ENCODE measurements at places on chromosomes 2 and 18. TPM values are rescaled to one million over a fixed set of nuclear protein-coding genes. Genes with fewer than 3 reads are reported as not detected.
A peak's percentile ranks its signal among the peaks of the same experiment; 100 is the strongest.

Gene INPP4A
- 11.0 TPM for total RNA-seq

Gene CCDC150
- total RNA-seq, result 1.4 TPM

Gene MTERF4
- 36.8 TPM for total RNA-seq

Gene ESPNL
- not detected for total RNA-seq

Gene GPR39
- 5.1 TPM for total RNA-seq

Gene KYNU
- 304 TPM for total RNA-seq

Gene RTP5
- total RNA-seq, result not detected

Gene SCN7A
- not detected for total RNA-seq

Gene AQP12A
- total RNA-seq, result not detected

Gene MOGAT1
- not detected for total RNA-seq

Gene MERTK
- total RNA-seq, result 0.62 TPM

Gene ARHGEF4
- total RNA-seq, result 1.4 TPM

Gene DNER
- 7.1 TPM for total RNA-seq

Gene CDH20
- not detected for total RNA-seq

GRCh38 chr2:61763605-61764034 lies 90.2 kb downstream of the FAM161A start:
- peak; percentile 80 for DNase-seq

DNA sequence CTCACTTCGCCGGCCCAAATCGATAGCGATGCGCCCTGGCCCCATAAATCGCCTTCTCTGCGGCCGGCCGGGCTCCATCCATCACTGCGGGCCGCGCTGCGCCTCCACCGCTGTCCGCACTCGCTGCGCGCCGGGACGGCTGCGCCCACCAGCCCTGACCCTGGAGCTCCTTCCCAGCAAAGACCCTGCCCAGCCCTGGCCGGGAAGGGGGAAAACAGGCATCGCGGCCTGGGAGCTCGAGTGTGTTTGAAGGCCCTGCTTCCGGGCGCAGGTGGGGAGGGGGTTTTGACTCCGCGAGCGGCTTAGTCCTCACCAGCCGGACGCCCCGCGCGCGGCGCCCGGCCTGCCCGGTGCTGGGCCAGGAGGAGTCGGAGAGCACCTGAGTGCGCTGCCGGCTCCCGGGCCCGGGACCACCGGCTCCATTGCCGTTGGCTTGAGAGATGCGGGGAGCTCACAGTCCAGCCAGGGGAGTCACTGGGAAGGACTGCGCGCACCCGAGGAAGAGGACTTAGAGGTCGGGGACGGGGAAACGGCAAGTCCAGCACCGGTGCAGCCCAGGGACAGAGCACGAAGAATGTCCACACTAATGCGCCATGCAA lies 1.1 kb downstream of the PAX8 start:
- no peak for DNase-seq

- DNase-seq, result no peak
Observed at GRCh38 chr2:41042343-41042742, 590.5 kb upstream of the SLC8A1 start.

- no peak for DNase-seq
Observed at GRCh38 chr2:11396467-11397445, 52.3 kb upstream of the ROCK2 start.

- peak; percentile 32 for DNase-seq
Observed at GRCh38 chr2:10668402-10669012, 21.3 kb downstream of the NOL10 start.

DNA sequence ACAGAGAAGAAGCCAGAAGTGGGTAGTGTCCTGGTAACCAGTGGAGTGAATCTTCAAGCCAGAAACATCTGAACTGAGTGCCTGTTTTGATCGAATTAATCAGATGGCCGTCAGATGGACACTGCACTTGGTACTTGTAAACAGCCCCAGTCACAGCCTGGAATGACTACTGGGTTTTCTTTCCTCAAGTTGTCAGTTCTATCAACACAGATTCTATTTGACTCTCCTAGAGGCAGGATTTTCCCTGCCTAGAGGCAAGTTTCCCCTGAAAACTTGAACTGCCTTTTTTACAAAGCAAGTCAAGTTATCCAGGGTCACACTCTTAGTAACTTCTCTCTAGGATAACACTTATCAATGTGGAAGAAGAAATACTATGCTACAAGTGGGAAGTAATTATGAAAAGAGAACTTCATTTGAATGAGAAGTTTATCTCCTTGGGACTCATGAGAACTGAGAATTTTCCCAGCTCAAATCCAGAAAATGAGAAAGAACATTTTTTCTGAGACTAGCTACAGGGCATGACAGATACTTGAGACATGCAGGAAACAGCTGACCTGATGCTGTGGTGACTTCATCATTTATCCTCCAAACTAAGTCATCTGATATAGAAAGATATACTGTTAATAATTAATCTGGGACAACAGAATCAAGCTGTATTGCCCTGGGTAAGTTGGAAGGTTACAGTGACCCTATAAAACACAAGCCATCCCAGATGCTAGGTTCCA lies 36.0 kb downstream of the SULT1C2 start:
- DNase-seq, result no peak

DNA sequence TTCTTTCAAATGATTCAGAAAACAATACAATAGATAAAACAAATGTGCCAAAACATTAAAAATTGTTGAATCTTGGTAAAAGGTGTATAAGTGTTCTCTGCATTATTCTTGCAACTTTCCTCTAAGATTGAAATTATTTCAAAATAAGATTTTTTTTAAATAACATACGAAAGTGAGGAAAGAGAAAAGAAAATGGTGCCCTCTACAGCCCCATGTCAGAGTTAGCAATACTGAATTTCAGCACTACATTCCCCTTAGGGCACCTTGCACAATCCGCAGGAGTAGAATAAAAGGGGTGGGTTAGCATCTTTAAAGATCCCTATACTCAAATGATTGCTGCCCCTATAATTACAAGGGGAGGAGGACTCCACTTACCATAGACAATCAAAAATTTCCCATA lies 433.7 kb downstream of the BCL11A start:
- no peak for DNase-seq

GRCh38 chr18:50284255-50284885 lies 3.0 kb upstream of the MBD1 start:
- DNase-seq, result peak; percentile 73

DNA sequence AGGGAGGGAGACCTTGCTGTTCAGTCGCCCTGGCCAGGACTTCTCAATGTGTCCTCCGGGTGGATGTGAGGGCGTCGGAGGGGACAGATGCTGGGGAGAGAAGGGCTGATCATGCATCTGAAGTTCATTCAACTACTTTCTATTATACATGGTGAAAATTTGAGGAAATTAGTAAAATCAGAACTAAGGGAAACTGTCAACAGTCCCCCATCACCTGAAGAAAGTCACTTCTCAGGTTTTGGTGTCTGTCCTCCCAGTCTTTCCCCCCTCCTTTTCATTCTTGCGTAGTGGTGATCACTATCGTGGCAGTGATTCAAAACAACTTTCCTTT lies 17.4 kb upstream of the ACKR3 start:
- DNase-seq, result no peak

DNA sequence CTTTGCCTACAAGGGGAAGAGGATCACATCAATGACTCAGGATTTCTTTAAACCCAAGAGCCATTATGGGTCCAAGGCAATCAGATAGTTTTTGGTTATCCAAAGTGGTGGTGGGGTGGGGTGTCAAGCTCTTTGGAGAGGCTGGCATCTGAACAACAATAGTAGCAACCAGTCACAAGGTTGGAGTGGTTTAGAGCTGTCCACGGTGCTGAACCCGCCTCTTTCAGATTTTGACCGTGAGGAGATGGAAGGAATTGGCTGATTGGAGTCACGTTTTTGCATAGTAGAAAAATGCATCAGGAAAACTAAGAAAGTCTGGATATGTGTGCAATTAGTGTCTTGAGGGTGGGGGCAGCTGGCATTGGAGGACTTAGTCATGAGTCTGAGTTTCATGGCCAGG lies 159.9 kb downstream of the LOXHD1 start:
- DNase-seq, result no peak

- DNase-seq, result no peak
Observed at GRCh38 chr18:42364766-42365165, 409.7 kb downstream of the PIK3C3 start.

DNA sequence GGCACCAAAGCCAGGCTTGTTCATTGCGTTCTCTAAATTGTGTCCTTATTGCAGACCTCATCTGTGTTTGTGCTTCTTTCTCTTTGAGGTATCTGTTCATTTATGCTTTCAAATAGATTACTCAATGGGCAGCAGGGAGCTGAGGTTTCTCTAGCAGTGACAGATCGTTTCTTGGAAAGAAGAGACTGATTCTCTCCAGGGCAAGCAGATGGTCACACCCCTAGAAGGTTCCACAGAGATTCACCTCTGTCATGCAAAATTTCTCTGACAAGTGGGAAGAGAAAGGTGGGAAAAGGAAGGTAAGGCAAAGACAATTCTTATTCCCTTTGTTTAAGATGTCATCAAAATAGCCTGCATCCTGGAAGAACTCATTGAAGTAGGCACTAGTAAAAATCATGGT lies 14.0 kb downstream of the DLGAP1 start:
- no peak for DNase-seq

GRCh38 chr2:28322456-28322855 lies 70.2 kb upstream of the FOSL2 start:
- no peak for DNase-seq

GRCh38 chr2:134663451-134664450 lies 55.0 kb downstream of the TMEM163 start:
- no peak for DNase-seq

DNA sequence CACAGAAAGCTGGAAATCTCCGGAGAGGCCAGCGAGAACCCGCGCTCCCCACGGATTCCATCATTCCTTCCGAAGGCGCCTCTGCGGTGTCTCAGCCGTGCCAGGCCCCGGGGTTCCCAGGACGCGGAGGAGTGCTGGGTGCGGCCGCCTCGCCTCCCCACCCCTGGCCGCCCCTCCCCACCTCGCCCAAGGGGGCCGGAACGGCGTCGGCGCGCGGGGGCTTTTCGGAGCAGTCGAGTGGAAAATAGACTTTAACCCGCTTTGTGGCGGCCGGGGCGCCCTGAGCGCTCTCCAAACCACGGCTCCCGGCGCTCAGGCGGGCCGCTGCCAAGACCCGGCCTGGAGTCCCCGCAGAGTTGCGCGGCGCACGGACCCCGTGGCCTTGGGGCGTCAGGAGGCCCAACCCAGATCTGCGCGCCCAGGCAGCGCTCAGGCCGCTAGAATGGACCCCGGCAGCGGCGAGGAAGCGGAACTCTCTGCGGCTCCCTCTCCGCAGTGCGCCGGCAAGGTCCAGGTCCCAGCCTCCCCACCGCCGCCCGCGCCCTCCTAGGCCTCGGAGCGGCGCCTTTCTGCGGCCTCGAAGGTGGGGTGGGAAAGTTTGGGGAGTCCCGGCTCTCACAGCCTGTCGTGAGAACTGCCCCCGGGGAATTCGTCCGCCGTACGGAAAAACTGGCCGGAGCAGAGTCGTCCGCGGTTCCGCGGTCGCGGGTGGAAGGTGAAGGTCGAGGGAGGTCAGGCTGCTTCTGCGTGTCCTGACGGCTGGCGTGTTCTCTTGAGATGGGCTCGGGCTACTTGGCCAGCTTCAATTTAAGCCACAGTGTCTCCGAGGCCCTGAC lies 1.2 kb upstream of the EMX1 start:
- no peak for DNase-seq

- DNase-seq, result no peak
Observed at GRCh38 chr2:111982822-111983221, 72.2 kb upstream of the TMEM87B start.

DNA sequence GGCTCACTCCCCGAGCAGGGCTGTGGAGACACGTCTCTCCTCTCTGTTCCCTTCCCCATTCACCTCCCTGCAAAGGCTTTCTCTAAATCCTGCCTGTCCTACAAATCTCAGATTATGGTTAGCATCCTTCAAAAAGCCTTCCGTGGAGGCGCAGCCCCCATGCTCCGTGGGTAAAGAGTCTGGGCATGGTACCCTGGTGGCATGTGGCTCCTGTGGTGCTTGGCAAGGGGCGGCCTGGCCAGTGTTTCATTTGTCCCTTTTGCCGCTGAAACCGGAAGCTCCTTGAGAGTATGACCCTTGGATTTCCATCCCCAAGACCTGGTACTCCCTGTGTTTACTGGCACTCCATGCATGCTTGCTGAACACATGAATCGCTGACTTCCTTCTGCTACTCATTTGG lies 839.3 kb upstream of the SALL3 start:
- DNase-seq, result no peak

DNA sequence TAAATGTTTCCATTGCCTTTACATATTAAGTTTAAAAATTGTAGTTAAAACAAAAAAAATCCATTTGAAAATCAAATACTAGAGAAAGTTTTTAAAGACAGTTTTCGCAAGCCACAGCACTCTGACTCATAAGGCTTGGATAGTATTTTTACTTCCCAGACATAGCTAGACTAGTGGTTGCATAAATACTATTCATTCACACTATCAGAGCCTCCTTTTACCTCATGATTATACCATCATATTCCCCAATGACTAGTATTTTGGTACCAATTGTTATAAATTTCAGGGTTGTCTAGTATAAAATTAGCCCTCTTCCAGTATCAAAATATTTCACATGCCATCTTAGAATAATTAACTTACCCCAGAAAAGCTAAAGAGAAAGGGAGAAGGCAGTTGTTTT lies 393.5 kb downstream of the ERBB4 start:
- DNase-seq, result peak; percentile 29

DNA sequence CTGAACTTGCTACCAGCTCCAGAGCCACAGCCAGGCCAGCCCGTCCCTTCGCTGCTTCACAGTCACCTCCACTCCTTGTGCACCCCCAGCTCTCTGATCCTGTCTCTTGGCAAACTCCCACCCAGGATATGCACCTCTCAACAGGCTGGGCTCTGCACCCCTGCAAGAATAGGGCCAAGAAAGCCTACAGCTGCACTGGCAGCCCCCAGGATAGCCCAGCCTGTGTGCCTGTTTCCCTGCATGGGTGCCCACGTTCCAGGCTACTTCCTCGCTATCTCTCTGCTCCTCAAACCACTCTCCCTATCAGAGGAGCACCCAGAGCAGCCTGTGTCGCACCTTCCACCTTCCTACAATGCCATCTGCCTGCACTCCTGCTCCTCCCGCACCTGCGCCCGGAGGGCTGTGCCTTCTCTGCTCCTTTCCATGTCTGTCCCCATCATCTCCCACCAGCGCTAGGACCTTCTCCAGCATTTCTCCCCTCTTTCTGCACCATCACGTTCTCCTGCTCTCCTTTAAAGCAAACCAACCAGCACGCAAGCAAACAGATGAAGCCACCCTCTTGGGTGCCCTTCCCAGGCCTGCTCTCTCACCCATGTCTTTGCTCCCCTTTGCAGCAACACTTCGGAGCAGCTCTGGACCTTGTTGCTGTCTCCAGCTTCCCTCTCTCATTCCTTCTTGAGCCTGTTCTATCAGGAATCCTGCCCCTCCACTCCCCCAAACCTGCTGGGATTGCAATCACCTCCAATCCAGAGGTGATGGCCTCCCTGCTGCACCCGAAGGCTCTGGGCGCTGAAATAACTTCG lies 313.2 kb upstream of the HS6ST1 start:
- DNase-seq, result no peak

GRCh38 chr2:147355706-147356105 lies 489.1 kb upstream of the ACVR2A start:
- DNase-seq, result no peak

GRCh38 chr2:149568138-149568537 lies 19.4 kb downstream of the MMADHC start:
- DNase-seq, result no peak

DNA sequence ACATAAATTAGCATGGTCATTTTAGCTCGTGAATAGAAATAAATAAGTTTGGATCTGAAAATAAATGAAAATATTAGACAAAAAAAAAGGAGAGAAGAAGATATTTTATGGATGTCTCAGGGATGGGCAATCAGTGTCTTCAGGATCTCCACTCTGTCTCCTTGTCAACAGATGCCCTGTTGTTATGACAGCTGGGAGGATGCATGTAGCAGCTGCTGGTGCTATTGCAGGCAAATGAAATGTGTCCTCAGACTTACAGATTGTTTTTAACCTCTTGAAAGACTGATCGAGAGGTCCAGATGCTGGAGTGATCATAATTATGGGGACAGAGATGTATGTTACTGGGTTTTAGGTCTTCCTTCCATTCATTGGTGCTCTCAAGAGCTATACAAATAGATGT lies 24.7 kb upstream of the ARL4C start:
- DNase-seq, result no peak

Data from H4 (cell line).